ENCODE measurements at places on chromosomes 3 and 15.

DNA sequence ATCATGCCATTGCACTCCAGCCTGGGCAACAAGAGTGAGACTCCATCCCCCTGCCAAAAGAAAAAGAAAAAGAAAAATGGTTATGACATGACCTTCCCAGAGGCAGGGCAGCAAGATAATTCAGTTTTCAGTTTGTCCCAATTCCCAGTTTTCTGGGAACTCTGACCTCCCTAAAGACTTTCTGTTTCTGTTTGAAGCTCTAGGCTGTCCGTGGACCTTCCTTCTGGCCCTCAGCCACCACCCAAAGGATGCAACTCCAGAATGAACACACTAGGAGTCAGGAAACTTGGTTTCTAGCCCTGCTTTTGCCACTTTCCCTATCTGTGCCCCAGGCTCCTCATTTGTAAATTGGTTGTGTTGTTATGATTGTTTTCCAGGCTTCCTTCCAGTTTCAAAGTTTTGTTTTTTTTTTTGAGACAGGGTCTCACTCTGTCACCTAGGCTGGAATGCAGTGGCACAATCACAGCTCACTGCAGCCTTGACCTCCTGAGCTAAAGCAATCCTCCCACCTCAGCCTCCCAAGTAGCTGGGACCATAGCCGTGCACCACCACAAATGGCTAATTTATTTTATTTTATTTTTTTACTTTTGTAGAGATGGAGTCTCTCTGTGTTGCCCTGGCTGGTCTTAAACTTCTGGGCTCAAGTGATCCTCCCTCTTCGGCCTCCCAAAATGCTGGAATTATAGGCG lies 68.6 kb downstream of the CDC25A start:
- DNase-seq, result no peak

DNA sequence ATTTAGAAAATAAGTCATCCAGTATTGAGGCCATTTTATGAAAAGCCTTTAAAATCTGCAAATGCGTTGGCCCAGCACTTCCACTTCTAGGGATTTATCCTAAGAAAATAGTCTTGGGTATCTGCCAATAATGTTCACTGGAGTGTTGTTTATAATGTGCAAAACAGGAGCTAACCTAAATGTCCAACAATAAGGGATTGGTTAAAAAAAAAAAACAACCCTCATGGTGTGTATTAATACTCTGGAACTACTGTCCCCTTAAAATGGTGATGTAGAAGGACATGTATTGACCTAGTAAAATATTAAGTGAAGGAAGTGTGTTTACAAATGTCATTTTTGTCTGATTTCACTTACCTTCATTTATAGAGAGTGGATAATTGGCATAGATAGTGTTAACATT lies 58.0 kb downstream of the IGF1R start:
- DNase-seq, result no peak

DNA sequence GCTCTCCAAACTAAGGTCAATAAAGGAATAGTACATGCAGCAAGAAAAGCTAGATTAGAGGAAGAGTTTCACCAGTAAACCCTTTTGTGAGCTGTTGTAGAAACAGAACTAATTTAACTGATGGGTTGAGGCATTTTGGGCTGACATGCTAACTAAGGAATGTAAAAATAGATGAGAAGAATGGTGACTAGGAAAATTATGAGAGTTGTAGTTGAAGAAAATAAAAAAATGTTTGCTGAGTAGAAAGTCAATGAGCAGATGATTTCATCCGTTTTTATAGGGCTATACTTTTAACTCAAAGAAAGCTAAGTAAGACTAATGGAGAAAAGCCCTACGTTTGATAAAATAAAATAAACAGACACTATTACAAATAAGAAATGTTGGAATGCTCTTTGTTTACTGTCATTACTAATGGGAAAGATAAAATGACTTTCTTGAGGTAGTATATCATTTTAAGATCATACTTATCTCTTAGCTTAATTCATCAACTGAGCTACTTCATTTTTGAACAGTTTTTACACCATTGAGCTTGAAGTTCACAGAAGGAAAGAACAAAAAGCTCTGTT lies 209.4 kb upstream of the DPH6 start:
- no peak for DNase-seq

DNA sequence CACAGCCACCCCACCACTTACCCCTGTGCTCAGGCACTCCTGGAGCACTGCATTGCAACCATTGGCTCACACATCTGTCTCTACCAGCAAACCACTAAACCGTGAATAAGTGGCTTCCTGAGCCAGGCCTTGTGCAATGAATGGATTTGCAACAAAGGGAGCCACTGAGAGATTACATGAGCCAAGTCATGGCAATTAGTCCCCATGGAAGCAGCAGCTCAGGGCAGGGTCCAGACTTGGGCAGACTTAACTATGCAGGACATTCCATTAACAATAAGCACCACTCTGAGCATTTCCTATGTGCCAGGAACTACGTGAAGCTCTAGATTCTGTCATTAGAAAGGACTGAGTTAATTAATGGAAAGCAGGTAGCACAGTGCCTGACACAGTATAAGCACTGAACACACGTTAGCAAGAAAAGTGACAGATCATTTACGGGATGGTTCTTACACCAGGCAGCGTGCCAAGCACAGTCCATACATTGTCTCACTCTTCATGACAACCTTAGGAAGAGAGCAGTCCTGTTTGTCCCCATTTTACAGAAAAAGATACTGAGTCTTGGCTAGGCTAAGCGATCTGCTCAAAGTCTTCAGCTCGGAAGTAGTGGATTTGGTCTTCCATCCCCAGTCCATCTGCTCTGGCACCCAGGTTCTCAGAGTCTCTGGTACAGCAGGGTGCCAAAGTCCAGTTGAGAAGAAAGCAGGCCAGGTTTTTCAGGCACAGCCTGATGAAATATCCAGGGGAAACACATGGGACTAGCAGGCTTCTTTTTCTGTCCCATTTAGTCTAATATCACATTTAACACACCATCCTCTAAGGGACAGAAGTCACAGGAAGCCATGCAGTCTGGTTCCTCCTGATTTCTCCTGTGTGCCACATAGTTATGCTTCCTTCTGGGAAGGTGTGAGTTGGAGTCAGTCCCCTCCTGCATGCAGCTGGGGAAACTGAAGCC lies 44.1 kb downstream of the LIPC start:
- no peak for DNase-seq

DNA sequence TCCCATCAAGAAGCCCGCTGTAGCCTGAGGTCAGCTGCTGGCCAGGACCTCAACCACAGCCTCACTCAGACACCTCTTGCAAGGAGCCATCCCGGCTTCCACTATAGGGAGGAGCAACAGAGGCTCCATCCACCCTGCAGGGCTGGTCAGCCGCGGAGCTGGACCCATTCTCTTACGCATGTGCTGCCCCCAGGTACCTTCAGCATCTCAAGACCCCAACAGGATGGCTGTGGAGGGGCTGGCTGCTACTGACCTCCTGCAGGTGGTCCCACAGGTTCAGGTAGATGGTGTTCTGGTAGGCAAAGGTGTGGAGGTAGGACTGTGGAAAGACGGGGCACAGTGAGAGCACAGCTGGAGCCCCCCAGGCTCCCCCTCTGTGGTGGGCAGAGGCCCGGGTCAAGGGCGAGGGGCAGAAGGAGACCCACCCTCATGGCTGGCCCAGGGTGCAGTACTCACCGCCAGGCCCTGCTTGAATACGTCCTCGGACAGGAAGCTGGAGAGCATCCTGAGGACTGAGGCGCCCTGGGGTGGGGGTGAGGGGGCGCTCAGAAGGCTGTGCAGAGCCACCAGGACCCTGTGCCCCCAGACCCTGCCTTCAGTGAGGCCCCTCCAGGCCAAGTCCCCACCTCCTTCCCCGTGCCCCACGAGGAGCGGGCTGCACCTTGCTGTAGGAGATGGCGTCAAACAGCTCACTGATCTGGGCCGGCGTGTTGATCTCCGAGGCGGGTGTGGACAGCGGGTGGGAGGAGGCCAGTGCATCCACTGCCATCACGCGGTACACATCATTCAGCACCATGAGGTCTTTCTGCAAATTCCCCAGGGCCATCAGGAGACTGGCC lies 11.4 kb downstream of the ANPEP start:
- no peak for DNase-seq

DNA sequence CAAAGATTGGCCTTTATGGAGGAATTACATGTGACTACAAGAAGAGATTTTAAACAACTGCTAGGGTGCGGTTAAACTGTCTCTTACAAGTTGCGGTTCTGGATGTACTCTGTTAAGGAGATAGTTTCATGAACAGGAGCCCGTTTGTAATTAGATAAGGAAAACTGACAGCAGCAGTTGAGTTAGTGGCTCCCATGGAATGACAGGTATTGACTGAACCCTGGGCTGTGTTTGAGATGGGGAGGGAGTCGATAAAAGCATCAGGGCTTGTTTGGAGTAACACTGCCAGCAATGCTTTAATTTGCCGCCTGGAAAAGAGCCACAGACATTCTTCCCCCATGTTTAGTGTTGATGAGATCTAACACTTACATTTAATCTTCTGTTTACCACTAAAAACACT lies 139.9 kb downstream of the ROBO2 start:
- no peak for DNase-seq

DNA sequence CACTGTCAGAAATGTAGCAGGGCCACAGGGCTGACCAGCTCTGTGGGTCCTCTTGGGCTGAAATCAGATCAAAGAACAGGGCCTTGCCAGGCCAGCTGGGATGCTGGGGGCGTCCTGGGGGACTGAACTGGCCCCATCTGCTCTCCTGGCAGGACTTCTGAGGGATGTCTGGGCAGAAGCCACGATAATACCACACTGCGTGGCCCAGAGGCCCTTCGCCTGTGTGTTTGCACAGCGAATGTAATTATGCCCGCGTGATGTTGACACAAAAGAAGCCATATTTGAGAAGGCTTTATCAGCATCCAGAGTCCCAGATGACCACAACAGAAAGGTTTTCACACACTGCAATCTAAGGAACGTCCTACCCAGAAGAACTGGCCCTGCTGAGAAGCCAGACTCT lies 174.0 kb downstream of the RAB11A start:
- DNase-seq, result no peak

- DNase-seq, result no peak
Measured at GRCh38 chr15:69451951-69452691, 497 bp upstream of the RPLP1 start.

DNA sequence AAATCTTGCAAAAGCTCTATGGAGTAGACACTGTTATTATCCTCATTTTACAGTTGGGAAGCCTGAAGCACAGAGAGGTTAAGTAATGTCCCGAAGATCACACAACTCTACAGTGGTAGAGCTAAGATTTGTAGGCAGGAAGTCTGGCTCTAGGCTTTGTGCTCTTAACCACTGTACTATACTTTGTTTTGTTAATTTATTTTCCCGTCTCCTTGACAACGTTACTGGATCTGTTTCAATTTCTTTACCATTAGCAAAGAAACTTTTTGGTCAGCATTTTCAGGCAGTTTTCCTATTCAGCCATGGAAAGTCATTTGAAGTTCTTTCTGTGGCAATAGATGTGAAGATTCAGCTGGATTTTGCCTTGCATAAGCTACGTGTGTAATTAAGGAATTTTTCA lies 51.7 kb downstream of the OTOL1 start:
- no peak for DNase-seq

DNA sequence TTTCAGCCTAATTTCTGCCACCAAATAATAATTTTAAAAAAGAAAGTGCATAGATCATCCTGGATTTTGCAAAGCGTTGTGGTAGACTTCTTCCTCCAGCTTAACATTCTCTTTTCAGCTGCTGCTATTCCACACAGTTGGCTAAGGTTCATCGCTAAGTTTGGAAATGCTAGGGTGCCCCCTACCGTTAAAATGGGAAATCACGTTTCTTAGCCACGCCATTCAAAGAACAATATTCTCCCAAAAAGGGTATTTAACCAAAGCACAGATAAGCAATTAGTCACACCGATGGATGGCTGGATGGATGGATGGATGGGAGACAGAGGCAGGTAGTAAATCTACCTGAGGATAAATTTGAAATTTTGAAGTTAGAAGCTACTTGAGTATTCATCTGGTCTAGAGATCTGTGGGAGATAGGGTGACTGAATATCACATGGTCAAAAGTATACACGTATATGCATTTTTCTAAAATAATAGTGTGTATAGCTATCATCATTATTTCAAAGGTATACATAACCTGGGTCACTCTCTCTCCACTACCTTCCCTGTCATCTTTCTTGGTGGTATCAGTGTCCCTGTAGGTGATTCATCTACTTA lies 67.2 kb downstream of the EFHB start:
- DNase-seq, result no peak

DNA sequence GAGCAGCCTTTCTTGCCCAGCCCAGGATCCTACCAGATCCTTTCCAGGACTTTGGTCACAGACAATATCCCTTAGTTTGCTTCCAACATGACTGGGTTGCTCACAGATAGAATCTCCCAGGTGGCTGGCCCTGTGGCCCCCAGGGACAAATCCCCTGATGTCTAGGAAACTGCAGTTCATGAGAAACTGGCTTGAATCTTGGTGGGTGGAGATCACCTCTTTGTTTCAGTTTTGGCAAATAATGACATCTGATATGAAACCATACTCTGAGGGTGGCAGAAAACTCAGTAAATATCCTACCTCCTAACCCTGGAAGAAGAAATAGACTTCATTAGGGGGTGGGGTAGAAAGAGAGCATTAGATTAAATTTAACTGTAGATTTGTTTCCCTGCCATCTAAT lies 44.1 kb upstream of the PFN2 start:
- DNase-seq, result no peak
